Caco-2 (cell line): ENCODE measurements at places on chromosomes 2 and 18. TPM values are rescaled to one million over a fixed set of nuclear protein-coding genes. Genes with fewer than 3 reads are reported as not detected.
A peak's percentile ranks its signal among the peaks of the same experiment; 100 is the strongest.

The SERPINB10 gene
- total RNA-seq: not detected in 2 replicates

The COL4A4 gene
- 8.7 and 9.5 TPM in 2 replicates for total RNA-seq

The DPP10 gene
- not detected in 2 replicates for total RNA-seq

The TUBA3D gene
- 0.23 TPM in 1 of 2 replicates, not detected in the other for total RNA-seq

The OTOS gene
- total RNA-seq: not detected in 2 replicates

The TUBA4A gene
- 14.9 and 15.6 TPM in 2 replicates for total RNA-seq

GRCh38 chr2:95062242-95063085 is 37.0 kb downstream of the MAL start:
- peak; percentile 18 for DNase-seq

DNA sequence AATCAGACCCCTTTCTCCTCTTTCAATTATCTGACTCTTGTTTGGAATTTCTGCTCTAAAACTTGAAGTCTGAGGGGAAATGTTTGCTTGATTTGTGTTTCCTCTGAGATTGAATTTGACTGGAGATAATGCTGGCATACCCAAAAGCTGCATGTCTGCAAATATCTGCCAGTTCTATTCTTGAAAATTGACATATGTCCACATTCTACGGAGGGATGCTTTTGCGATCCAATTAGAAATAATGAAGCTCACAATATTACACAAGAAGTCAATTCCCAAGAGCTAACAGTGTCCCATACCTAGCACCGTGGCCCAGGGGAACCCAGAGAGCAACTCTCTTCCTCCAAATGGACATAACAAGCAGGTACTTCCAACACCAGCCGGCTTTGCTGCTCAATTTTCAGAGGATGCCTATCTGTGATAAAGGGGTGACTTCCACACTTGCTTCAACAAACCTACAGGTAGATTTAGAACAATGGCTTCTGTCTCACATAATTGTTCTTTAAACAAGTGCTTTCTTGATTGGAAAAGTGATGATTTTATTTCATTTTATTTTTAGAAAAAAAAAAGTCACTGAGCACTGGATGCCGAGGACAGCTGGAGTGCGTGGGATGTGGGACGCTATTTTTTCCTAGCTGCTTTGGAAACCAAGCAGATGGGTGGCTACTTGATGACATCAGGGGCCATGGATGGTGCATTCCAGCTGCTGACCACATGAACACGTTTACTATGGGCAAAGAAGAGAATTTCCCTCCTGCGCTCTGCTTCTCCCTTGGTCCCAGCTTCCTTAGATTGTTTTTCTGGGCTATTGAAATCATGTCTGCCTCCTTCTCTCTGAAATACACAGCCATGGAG is 488.9 kb downstream of the RNF144A start:
- DNase-seq: no peak

DNA sequence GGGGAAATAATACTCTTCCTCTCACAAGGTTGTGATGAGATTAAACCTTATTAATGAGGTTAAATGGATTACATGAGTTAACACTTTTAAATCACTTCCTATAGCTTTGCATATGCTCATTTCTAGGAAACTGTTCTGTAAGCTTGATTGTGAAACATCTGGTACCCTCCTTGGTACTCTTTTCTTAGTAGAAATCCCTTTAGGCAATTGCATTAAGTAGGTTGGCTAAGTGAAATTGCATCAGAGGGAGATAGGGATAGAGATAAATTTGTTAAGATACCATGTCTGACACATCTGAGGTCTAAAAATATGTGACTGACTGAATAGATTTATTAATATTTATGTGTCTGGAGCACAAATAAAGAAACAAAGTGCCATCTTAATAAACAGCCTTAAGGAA is 275.9 kb upstream of the MAP2 start:
- DNase-seq: no peak

DNA sequence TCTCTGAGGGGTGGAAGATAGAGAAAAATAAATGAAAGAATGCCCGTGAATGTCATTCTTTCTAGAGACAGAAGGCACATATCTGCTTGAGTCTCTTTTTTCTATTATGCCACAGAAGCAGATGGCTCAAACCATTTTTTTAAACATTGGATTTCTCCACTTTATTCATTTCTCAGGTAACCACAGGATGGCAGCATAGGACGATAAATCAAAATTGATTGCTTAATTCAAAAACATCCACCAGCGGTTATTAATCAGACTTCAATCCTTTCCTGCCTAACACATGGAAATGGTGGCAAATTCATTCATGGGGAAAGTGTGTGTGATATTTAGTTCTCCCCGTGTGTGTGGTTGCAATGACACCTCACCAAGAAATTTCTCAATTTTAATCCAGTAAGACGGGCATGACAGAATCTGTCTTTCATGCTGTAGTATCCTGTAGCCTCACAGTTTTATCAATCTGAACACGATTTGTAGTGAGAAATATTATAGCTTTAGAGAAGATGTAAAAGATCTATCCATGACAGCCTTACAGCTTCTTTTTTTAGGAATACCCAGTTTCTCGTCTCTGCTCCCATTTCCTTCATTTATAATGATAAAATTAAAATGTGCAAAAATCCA is 72.2 kb downstream of the DSC3 start:
- peak; percentile 19 for DNase-seq

GRCh38 chr2:37645836-37646235 is 25.6 kb downstream of the CDC42EP3 start:
- DNase-seq: no peak

DNA sequence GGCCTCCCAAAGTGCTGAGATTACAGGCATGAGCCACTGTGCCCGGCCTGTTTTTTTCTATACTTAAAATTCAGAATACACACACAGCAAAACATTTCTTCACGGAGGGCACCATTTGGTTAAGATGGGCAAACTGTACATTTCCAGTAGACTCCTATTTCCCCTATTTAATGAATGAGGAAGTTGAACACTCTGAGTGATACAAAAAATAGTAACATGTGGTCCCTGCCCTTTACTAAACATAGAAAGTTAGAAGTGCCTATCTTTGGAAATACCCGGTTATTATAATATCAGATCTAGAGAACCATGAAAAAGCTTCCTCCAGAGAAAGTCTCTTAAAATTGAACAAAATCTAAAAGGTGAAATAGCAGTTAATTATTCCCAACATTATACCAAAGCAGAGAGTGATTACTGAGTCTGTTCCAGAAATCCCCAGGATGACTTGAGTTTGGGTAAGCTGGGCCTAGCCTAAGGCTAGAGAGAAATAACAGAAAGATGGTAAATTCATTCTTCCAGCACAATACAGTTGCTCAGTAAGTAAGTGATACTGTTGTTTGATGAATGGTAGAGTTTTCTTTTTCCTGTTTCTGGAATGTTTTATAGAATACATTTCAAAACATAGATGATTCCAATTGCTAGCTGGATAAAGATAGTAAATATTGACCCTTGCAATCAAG is 23.3 kb upstream of the RMC1 start:
- no peak for DNase-seq

DNA sequence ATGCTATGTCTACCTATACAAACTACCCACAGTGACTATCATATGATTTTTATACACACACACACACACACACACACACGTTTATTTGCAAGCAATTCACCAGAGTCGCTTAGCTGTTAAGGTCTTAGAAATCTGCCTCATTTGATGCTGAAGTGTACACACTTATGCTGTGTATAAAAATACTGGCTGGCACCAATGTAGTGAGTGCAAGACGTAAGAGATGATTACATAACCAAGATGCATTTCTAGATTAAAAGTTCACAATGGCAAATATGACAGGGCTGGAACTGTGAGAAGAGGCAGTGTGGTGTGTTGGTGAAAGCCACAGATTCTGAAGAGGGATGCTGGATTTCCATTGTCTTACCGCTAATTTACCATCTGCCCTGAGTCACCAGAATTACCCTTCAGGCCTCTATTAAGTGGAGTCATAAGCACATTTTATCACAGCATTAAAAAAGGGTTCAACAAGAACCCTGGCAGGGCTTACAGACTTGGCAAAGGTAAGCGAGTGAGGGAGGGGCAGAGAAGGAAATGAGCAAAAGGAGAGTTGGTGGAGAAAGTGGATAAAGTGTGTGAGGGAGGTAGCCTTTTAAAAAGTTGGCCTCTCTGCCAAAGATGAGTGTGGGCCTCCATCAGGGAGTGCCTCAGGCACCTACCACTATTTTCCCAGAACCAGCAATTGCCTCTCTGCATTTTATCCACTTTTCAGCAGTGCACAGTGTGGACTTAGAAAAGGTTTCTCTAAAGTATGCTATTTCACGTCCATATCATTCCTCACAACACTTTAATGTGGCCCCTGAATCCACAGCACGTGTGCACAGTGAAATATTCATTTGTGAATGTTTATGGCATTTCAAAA is 21.5 kb downstream of the MEIS1 start:
- DNase-seq: no peak

DNA sequence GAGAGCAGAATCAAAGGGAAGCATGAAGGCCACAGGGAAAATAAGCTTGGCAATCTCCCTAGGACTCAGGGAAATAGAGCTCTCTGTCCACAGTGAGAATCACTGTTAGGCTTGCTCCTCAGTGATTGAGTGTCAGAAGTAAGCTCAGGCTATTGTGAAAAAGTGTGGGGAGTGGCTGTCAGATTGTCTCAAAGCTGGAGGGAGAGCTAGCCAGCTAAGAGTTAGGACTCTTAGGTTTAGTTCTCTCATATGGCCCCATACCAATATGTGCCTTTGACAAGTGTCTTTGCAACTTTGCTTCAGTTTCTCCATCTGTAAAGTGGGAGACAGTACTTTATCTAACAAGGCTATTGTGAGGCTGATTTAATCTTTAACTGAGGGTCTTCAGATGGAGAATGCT is 17.2 kb downstream of the EIF4E2 start:
- no peak for DNase-seq

DNA sequence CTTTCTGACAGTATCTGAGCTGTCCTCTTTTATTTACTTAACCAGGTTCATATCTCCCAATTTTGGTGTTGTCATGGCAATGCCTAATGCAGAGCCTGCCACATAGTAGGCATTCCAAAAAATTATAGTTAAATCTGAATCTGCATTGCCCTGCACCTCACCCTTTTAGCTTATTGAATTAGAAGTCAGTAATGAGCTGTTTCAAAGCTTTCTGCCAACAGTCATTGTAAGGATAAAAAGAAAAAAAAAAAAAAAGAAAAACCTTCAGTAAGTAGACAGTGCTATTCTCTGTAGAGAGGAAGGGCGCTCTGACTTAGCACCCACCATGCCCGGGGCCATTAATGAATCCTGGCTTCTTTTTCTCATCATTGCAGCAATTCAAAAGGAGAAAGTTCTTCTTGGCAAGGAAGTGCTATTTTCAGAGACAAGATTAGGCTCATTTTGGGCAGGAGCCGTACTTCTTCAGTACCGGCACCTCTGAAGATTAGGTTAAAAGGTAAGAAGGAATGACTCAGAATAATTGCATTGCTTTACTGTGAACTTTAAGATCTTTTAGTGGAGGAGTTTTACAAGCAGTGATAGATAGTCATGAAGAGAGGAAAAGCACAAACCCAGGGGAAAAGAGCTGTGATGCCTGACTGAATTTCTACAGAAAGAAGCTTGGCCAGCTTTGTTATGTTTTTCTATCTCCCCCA is 2041.2 kb upstream of the PIK3C3 start:
- no peak for DNase-seq

DNA sequence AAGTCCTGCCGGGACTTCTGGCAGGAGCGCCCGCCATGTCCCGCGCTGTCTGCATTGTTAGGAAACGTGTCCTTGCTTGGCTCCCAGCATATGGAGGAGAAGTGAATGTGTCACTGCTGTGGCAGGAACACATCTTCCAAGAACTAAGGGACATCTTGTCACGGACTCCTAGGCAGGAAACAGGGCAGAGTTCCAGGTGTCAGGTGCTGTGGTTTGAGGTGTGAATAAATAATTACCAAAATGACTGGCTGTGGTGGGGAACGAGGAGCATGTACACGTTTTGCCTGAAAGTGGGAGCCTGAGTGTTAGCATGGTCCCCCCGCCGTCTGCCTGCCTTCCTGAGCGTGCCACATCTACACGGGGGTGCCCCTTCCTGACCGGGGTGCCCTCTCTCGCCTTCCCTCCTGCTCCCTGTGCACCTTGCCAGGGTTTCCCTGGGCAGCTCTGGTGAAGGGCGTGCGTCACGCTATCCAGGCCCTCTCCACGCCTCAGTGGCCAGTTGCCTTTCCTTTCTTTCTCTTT is 237.5 kb downstream of the LDLRAD4 start:
- DNase-seq: no peak

DNA sequence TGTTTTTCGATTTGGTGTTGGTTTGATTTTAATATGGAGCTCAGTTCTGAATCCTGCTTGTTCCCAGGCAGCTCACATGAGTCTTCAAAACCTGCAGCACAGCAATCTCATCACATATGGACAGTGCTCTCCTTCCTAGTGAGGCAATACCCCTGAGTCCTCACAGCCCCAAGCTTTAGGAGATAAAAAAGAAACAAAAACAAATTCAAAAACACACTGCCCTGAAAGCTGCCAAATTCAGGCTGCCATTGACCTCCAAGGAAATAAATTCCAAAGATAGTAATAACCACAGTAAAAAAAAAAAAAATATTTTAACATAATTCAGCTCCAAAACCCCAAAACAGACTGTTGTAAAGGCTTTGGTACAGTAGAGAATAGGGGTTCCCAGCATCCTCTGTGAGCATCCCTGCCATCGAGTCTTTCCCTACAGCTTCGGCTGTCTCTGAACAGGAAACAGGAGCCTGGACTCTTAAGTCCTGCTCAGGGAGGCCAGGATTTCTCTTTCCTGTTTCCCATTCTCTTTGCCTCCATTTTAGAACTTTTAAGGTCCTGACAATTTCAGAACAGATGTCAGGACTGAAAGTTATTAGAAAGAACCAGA is 14.7 kb upstream of the SP3 start:
- DNase-seq: no peak

- DNase-seq: no peak
Measured at GRCh38 chr2:32262105-32262504, 2.6 kb downstream of the NLRC4 start.

GRCh38 chr2:31132786-31133185 is 5.5 kb downstream of the GALNT14 start:
- DNase-seq: no peak

- no peak for DNase-seq
Measured at GRCh38 chr18:77254711-77255405, 5.2 kb downstream of the GALR1 start.

DNA sequence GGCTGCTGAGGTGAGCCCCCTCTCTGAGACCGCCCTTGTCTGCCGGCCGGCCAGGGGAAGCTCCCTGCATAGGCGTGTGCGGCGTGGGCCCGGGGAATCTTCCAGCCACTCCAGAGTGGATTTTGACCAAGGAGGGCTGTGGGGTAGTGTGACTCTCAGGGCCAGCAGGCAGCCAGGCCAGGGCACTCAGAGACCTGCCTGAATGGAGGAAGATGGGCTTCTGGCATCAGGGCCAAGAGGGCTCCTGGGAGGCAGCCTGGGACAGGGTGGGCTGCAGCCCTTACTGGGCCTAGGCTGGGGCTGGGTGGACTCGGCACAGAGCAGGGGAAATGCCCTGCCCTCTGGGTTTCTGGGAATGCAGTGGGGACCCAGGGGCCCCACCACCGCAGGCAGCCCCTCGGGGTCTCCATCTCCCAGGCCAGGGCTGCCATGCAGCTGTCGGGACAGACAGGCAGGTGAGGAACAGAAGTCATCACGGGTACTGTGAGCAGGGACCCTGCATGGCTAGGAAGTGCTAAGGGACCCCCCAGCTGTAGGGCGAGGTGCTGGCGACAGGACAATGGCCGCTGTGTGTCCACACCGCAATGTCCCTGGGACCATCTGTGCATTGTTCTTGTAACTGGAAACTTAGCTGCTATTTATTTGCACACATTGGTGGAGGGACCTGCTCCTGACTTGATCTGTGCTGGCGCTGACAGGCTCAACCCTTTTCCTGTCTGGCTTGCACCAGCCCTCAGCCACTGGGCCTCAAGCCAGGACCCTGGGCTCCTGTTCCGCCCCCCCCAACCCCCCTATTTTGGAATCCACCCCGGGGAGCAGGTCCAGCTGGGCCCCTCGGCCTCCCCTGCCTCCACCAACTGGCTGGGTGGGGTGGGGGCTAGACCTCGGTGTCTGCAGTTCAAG is 4.1 kb downstream of the PDCD1 start:
- DNase-seq: no peak
